ENCODE measurements at places on chromosomes 1 and 21. TPM values are rescaled to one million over a fixed set of nuclear protein-coding genes. Genes with fewer than 3 reads are reported as not detected.
A peak's percentile ranks its signal among the peaks of the same experiment; 100 is the strongest.

GRCh38 chr1:184577319-184577718 is 177.3 kb downstream of the EDEM3 start:
- DNase-seq: no peak
- H3K27ac ChIP-seq: no peak overlapping the region
- no peak overlapping the region for H3K4me3 ChIP-seq
- peaks cover 11% of the 10 kb centered on the region for H3K36me3 ChIP-seq

DNA sequence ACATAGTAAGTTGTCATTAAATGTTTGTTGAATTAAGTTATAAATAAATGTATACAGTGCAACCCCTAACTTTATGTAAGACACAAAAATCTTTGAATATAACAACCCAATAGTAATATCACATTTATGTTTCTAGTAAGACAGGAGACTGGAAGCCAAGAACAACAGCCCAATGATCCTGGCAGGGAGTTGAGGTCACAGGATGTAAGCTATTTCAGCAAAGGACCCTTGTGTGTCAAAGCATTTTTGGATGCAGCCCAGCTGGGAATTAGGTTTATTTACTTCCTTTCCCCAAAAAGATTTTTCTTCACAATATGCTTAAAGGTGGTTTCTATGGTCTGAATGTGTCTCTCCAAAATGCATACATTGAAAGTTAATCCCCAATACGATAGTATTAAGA is 34.0 kb upstream of the ABCA4 start:
- DNase-seq: no peak
- peaks cover 5% of the 10 kb centered on the region for H3K4me1 ChIP-seq
- H3K27ac ChIP-seq: no peak overlapping the region
- H3K4me3 ChIP-seq: no peak overlapping the region

GRCh38 chr1:36402504-36402890 is 4.8 kb upstream of the LSM10 start:
- peaks cover 10% of the 10 kb centered on the region for H3K4me1 ChIP-seq
- peaks cover 5% of the 10 kb centered on the region for H3K36me3 ChIP-seq
- no peak overlapping the region for H3K27ac ChIP-seq

- peaks cover 35% of the 10 kb centered on the region for H3K4me1 ChIP-seq
- no peak overlapping the region for H3K4me3 ChIP-seq
- H3K27ac ChIP-seq: no peak overlapping the region
- H3K36me3 ChIP-seq: peaks cover 5% of the 10 kb centered on the region
Measured at GRCh38 chr21:43609501-43610340, 49.6 kb downstream of the HSF2BP start.

DNA sequence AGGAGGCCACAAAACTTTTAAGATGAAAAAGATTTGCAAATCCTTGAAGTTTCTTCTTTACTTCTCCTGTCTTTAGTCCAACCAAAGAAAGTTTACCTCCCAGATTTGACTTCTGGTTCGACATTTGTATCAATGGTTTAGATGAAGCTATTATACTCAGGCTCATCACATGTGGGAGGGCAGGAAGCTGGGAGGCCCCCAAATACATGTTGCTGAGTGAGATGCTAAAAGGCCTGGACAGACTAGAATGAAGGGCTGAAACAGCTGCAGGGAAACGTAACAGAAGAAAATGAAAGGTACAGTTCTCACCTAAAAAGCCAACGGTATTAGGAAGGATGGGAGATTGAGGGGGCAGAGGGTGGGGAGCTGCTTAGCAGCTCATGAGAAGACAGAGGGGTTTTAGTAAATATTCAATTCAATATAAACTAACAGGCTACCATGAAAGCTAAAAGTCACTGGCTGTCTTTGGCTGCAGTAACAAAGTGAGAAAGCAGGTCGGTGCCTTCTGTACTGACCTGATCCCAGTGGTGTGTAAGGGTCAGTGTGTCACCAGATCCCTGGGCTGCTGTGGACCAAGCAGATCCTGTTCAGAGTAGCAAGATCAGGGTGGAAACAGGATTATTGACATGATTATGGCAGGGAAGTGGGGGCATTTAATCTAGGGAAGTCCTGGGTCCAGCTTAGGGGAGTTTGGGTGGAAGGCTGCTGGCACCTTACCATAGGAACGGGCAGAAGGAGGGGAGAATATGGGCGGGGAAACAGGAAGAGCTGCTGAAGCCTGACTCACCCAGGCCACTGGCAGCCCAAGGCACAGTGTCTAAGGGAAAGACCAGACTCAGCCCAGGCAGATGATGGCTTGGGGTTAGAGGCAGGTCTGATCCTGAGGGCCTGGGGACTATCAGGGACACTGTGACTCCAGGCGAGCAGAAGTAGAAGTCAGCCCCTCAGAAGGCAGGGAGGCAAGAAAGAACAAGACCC is 60.4 kb downstream of the KCNN3 start:
- H3K4me1 ChIP-seq: peaks cover 14% of the 10 kb centered on the region
- H3K4me3 ChIP-seq: no peak overlapping the region
- H3K36me3 ChIP-seq: no peaks in the 10 kb centered on the region
- H3K27ac ChIP-seq: no peak overlapping the region
- peaks cover 66% of the 10 kb centered on the region for H3K27me3 ChIP-seq
- DNase-seq: peak; percentile 22

GRCh38 chr1:212791261-212791675 is 309 bp downstream of the NSL1 start:
- peak overlapping the region; percentile 97 for H3K27ac ChIP-seq
- H3K36me3 ChIP-seq: peaks cover 5% of the 10 kb centered on the region
- H3K4me1 ChIP-seq: peaks cover 29% of the 10 kb centered on the region
- H3K4me3 ChIP-seq: peak overlapping the region; percentile 94

DNA sequence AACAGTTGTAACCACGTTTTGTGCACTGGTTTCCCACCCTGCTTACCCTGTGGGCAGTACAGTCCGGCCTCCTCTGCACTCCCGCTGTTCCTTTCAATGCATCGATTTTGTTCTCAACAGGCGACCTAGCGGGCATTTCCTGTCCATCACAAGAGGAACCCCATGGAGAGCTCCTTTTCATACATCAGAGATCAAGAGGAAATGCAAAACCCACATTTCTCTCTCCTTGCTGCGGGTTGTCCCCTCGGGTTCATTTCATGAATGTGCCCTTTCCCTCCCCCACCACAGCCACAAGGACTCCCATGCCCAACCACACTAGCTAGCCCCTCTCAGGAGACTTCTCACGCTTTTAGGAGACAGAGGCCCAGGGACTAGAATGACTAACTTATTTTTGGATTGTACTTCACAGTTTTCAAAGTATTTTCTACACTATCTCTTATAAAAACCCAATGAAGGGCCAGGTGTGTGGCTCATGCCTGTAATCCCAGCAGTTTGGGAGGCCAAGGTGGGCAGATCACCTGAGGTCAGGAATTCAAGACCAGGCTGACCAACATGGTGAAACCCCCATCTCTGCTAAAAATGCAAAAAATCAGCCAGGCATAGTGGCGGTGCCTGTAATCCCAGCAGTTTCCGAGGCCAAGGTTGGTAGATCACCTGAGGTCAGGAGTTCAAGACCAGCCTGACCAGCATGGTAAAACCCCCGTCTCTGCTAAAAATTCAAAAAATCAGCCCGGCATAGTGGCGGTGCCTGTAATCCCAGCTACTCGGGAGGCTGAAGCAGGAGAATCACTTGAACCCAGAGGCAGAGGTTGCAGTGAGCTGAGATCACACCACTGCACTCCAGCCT is 18.4 kb downstream of the ATP1A4 start:
- no peaks in the 10 kb centered on the region for H3K36me3 ChIP-seq
- peaks cover 22% of the 10 kb centered on the region for H3K4me1 ChIP-seq
- H3K27me3 ChIP-seq: peaks cover 40% of the 10 kb centered on the region
- H3K4me3 ChIP-seq: no peak overlapping the region

Gene GJA9
- total RNA-seq: not detected

GRCh38 chr1:11752359-11753088 is 9.5 kb upstream of the C1orf167 start:
- H3K27me3 ChIP-seq: peaks cover 40% of the 10 kb centered on the region
- H3K36me3 ChIP-seq: no peaks in the 10 kb centered on the region
- H3K4me3 ChIP-seq: no peak overlapping the region
- DNase-seq: no peak
- no peak overlapping the region for H3K27ac ChIP-seq
- peaks cover 7% of the 10 kb centered on the region for H3K4me1 ChIP-seq

Gene TNFSF18
- 0.32 TPM for total RNA-seq

Gene GBP7
- total RNA-seq: not detected

GRCh38 chr21:26843933-26844257 is 1.3 kb downstream of the ADAMTS1 start:
- H3K36me3 ChIP-seq: peaks cover 52% of the 10 kb centered on the region
- peak overlapping the region; percentile 94 for H3K4me3 ChIP-seq
- H3K27me3 ChIP-seq: peaks cover 26% of the 10 kb centered on the region

All from HFFc6 (cell line).